ENCODE measurements at places on chromosomes 16 and 17.

GRCh38 chr16:66572356-66572755 lies 6.1 kb downstream of the CMTM1 start:
- DNase-seq = no peak

- DNase-seq = no peak
These were observed 440 bp downstream of the C16orf96 start for GRCh38 chr16:4556580-4556979.

DNA sequence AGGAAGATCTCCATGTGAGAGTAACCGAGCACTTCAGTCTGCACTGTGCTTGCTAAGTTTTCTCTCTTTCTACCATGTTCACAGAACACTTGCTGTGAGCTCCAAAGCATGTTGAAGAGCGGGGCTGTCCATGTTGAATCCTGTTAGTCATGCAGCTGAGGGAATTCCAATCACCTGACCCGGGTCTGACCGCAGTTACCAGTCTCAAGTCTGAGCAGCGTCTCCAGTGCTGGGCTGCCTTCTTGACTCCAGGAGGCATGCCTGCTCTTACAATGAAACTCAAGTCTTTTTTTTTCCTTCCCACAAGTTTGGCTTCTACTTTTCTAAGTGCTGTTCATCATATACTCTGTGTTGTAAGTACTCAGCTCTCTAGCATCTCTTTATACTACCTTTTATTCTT lies 44.3 kb downstream of the HOXB1 start:
- no peak for DNase-seq

DNA sequence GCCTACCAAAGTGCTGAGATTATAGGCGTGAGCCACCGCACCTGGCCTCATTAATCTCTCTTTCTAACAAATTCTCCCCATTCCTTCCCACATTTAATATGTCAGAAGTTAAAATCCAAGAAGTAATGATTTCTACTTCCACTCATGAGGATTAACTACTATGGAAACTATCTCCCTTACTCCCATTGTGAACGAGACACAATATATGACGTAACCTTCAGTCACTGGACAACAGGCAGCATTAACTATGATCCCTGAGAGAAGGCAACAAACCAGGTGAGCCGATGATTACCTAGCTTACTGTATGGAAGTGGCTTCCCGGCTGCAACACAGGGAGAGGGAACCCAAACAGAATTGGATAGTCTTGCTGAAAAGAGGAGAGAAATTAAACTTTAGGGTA lies 20.0 kb downstream of the GLG1 start:
- no peak for DNase-seq

GRCh38 chr17:41212524-41213169 lies 13.8 kb upstream of the KRTAP9-2 start:
- no peak for DNase-seq

DNA sequence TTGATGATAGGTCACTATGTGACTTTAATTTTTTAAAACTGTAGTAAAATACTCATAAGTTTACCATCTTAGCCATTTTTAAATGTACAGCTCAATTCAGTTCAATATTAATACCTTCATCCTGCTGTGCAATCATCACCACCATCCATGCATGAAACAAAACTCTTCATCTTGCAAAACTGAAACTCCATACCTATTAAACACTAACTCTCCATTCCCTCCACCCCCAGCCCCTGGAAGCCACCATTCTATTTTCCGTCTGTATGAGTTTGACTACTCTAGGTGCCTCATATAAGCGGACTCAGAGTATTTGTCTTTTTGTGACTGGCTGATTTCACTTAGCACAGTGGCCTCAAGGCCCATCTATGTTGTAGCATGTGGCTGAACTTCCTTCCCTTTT lies 9.4 kb upstream of the CNEP1R1 start:
- no peak for DNase-seq

GRCh38 chr16:9434659-9435058 lies 343.2 kb downstream of the HAPSTR1 start:
- no peak for DNase-seq

- no peak for DNase-seq
These were observed 19.8 kb downstream of the MPG start for GRCh38 chr16:97822-98221.

GRCh38 chr16:75559564-75560372 lies 3.7 kb upstream of the TMEM231 start:
- DNase-seq = no peak

GRCh38 chr17:70096861-70097260 lies 21.8 kb downstream of the KCNJ16 start:
- no peak for DNase-seq

DNA sequence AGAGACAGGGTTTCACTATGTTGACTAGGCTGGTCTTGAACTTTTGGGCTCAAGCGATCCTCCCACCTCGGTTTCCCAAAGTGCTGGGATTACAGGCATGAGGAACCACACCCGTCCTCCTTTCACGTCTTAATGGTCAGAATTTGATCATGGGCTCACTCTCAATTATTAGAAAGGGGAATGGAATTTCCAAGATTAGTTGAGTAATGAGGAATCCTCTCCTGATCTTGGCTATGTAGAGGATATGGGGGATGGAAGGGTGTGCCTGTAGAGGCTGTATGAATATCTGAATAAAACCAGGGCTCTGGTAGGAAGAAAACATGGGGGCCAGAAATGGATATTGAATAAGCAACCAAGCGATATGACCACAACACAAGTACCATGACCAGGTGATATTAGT lies 25.9 kb upstream of the SMURF2 start:
- DNase-seq = no peak

GRCh38 chr17:58534901-58535421 lies 20.5 kb upstream of the MTMR4 start:
- DNase-seq = no peak

DNA sequence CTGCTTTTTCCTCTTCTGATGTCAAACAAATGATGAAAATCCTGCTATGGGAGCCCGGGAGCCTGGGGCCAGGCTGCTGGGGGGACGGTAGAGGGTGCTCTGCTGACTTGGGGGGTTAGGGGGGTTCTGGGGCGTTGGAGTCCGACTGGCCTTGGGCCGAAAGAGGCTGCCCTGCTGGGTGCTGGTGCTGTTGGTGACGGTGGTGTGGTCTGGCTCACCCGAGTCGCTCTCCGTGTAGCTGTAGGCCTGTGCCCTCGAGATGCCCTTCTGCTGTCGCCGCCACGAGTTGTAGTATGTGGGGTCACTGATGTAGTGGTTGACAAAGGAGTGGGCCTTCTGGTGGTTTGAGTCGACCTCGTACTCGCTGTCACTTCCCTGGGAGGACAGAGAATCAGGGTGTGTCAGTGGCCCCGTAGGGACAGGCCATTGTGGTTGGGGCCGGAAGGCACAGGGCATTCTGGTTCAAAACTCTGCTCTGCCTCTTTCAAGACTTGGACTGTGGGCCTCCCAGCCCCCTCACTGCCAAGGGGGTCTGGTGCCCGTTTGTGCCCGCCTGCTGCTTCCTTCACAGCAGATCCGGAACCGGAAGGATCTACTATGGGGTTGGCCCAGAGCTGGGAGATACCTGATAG lies 26.9 kb upstream of the CDC42EP4 start:
- no peak for DNase-seq

DNA sequence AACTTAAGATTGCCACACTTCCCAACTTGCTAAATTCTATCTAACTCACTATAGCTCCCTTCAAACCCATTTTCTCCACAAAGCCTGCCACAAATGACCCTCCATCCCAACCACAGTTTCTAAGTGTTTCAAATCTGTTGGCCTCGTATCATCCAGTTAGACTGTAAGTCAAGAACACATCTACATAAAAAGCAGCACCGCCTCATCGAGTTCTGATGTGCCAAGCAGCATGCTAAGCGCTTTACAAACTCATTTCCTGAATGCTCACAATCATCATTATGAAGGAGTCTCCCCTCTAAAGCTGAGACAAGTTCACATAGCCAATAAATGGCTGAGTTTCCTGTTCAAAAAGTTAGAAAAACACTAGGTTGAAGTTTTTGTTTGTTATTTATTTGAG lies 9.2 kb upstream of the ANKFY1 start:
- DNase-seq = no peak

GRCh38 chr17:7562208-7562605 lies 488 bp downstream of the SENP3 start:
- no peak for DNase-seq

GRCh38 chr16:65305266-65305959 lies 183.6 kb upstream of the CDH11 start:
- DNase-seq = no peak

DNA sequence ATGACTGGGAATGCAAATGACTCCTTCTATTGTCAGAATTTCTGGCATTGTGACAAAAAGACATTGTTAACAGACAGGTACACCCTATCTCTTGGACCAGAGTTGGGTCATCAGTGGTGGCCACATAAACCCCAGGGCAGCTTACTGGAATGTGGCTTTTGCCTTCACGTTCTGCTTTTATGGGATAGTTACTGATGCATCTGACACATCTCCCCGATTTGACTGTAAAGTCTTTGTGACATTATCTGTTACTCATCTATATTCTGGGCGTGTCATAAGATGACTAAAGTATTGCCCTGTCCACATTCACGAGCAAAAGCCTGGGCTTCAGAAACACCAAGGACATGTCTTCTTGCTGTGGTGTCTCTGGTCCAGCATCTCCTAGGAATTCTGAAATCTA lies 18.7 kb upstream of the AQP8 start:
- no peak for DNase-seq

- no peak for DNase-seq
These were observed 56.2 kb downstream of the HSD17B2 start for GRCh38 chr16:82091241-82091640.

GRCh38 chr17:41710472-41711090 lies 1.6 kb upstream of the GAST start:
- peak; percentile 87 for DNase-seq

- DNase-seq = no peak
These were observed 674 bp downstream of the C17orf75 start for GRCh38 chr17:32341141-32341856.

GRCh38 chr17:32927724-32928585 lies at the start of gene TMEM98:
Gene TMEM98 (plus strand): TSS chr17:32928153. CDS start chr17:32931529, 3,376 bp downstream.
- no peak for DNase-seq

DNA sequence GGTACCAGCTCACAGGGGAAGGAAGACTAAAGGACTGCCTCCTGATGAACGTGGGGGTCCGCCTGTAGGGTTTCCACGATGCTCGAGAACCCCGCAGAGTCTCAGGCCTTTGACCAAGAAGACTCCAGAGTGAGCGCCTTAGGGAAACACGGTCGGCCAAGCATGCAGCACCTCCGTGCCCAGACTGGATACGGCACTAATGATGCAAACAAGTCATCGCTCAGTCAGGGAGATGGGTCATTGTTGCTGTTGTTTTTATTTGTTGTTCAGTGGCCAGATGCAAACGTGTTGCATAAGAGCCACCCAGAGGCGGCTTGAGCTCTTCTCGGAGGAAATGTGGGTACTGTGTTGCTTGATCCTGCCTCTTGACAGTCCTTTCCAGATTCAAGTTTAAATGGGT lies 19.3 kb upstream of the RBFOX3 start:
- no peak for DNase-seq

DNA sequence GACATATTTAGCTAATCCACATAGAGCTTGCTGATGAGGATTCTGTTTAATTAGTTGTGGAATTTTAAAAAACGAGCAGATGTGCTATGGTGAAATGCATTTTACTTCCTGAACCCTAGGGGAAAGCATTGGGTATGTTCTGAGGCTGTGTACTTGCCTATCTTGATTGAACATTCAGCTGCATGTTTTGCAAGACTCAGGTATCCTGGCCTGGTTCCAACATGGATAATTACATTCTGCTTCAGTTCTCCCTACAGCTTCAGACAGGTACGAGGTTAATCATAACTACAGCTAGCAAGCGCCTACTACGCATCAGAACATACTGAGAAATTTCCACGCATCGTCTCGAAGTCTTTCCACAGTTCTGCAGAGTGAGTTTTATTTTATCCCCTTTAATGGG lies 77.0 kb downstream of the HS3ST2 start:
- DNase-seq = no peak

DNA sequence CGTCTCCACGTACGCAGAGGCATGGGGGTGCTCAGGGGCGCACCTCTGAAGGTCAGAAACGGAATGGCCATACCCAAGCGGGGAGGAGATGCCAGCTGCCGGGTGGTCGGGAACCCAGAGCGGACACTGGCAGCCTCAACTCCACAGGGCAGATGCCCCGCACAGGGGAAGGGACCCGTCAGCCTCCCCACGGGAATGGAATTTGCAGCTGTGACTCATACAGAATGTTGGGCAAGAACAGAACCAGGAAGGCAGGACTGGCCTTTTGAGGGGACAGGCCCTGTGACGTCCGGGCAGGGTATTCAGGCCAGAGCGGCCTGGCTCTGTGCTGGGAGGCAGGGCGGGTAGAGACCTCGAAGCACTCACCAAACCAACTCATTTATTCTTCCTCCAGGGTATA lies 7.5 kb downstream of the TK1 start:
- no peak for DNase-seq

- no peak for DNase-seq
These were observed 14.6 kb downstream of the KCNJ16 start for GRCh38 chr17:70089513-70090148.

GRCh38 chr17:74271901-74272561 lies 2.0 kb upstream of the DNAI2 start:
- no peak for DNase-seq

DNA sequence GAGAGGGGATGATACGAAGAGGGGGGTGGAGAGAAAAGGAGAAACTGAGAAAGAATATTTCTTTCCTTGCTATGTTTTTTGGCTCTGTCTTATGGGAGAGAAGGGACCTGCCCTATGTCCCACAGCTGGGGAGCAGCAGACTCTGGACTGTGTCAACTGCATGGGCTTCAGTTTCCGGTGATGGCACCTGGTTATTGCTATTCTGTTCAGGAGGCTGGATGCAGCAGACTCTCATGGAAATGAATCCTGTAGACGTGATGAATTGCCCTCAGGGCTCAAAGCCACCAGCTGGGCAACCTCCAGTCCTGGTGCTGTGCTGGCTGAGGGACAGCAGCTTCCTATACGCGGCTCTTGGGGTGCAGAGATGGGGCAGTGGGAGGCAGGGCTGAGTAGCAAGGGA lies 121.2 kb downstream of the HAPSTR1 start:
- no peak for DNase-seq

- no peak for DNase-seq
These were observed 1.8 kb downstream of the CYLD start for GRCh38 chr16:50743581-50744225.

GRCh38 chr16:85370881-85371651 lies 242.1 kb upstream of the GSE1 start:
- no peak for DNase-seq

- DNase-seq = no peak
These were observed 174.1 kb downstream of the SNX29 start for GRCh38 chr16:12150600-12150999.

DNA sequence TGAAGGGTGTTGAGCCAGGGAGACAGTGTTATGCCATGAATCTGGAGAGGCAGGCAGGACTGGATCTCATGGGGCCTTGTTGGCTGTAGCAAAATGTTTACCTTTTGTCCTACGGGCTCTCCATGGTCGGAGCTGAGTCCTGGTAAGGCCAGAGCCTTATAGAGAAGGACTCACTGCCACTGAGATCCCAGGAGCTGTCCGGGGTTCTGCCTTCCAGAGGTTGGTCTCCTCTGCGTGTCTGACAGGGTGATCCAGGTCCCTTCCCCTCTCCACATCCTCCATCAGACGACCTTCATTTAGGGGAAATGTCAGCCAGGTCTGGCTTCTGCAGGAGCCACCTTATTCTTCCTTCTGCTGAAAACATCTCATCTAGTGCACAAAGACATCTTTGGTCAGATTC lies 285.2 kb upstream of the N4BP1 start:
- DNase-seq = no peak

- DNase-seq = no peak
These were observed 4.8 kb downstream of the MSI2 start for GRCh38 chr17:57261084-57261461.
